ENCODE measurements at places on chromosomes 12 and 14.

- DNase-seq: no peak
These were observed 62.9 kb downstream of the FOXN4 start for GRCh38 chr12:109246221-109246620.

DNA sequence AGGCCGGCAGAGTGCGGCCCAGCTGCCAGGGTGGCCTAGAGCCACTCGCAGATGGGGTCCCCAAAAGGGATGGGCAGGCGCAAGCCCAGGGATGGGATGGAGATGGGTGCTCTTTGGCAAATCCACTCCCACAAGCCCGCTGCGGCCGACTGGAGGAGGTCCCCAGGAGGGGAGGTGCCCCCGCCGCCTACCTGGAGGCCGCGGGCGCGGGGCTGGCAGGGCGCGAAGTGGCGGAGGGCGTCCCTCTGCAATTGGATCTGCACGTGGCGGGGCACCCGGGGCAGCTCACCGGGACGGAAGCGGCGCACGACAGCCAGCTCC lies 730 bp downstream of the PPP1R3E start:
- DNase-seq: no peak

GRCh38 chr12:10829994-10830393 lies 3.8 kb upstream of the TAS2R10 start:
- no peak for DNase-seq

- peak; percentile 63 for DNase-seq
These were observed 8.9 kb downstream of the ANG start for GRCh38 chr14:20697273-20698017.

GRCh38 chr14:72618424-72618823 lies 275.5 kb downstream of the DPF3 start:
- no peak for DNase-seq

Data from activated CD4-positive, alpha-beta T cell treated with anti-CD3 and anti-CD28 coated beads, Interleukin-2, amount 50 U/mL, for 48 hours (primary cell).